ENCODE measurements at places on chromosomes 6 and 20. TPM values are rescaled to one million over a fixed set of nuclear protein-coding genes. Genes with fewer than 3 reads are reported as not detected.

The MKKS gene
- 24.3 TPM for total RNA-seq

The DDRGK1 gene
- 94.9 TPM for total RNA-seq

The BPI gene
- total RNA-seq, result not detected

The SUPT3H gene
- total RNA-seq, result 5.6 TPM

The THEMIS gene
- total RNA-seq, result not detected

The SLC44A4 gene
- total RNA-seq, result 0.14 TPM

The ITPA gene
- 136 TPM for total RNA-seq

The JPH2 gene
- total RNA-seq, result 0.83 TPM

The GINS1 gene
- 29.4 TPM for total RNA-seq

The FNDC1 gene
- 0.07 TPM for total RNA-seq

The PRL gene
- total RNA-seq, result not detected

The TUBB2B gene
- 13.2 TPM for total RNA-seq

The APOBEC2 gene
- total RNA-seq, result not detected

The RAMACL gene
- total RNA-seq, result 0.23 TPM

The FOXP4 gene
- total RNA-seq, result 21.6 TPM

The CCM2L gene
- total RNA-seq, result 0.42 TPM

The PBOV1 gene
- not detected for total RNA-seq

The OR2H2 gene
- not detected for total RNA-seq

The ULBP1 gene
- total RNA-seq, result 0.97 TPM

The ZBTB46 gene
- total RNA-seq, result 0.59 TPM

The COL20A1 gene
- 1.3 TPM for total RNA-seq

The SLC17A2 gene
- total RNA-seq, result not detected

The NFATC2 gene
- total RNA-seq, result 7.7 TPM

The SALL4 gene
- 2.3 TPM for total RNA-seq

The COL12A1 gene
- total RNA-seq, result 5.2 TPM

The PROKR2 gene
- total RNA-seq, result not detected

The SLC13A3 gene
- 0.09 TPM for total RNA-seq

The SLC17A1 gene
- not detected for total RNA-seq

The MAVS gene
- 21.9 TPM for total RNA-seq

The HLA-DQA1 gene
- not detected for total RNA-seq

The SLC26A8 gene
- not detected for total RNA-seq

The MYMX gene
- total RNA-seq, result not detected

The AGER gene
- total RNA-seq, result 1.7 TPM

The UBE2C gene
- total RNA-seq, result 241 TPM

The PCMTD2 gene
- total RNA-seq, result 12.0 TPM
